Amygdala (tissue), 56 donors: ENCODE measurements at places on chromosomes 11 and 22.
A peak's percentile ranks its signal among the peaks of the same experiment; 100 is the strongest.

- no peak for DNase-seq
Measured at GRCh38 chr11:119625206-119625978, 103.6 kb downstream of the NECTIN1 start.

DNA sequence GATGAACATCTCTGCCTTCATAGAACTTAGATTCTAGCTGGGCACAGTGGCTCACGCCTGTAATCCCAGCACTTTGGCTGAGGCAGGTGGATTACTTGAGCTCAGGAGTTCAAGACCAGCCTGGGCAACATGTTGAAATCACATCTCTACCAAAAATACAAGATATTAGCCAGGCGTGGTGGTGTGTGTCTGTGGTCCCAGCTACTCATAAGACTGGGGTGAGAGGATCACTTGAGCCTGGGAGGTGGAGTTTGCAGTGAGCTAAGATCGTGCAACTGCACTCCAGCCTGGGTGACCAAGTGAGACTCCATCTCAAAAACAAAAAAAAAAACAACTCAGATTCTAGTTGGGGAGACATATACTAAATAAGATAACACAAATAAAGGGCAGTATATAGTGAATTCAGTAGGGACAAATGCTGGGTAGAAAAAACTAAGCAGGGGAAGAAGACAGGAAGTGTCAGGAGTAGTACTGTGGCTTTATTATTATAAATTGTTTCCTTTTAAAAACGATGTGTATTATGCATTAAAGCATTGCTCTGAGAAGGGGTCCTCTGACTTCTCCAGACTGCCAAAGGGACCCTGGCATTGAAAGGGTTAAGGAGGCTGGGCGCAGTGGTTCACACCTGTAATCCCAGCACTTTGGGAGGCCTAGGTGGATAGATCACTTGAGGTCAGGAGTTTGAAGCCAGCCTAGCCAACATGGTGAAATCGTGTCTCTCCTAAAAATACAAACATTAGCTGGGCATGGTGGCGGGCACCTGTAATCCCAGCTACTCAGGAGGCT, 46.7 kb downstream of the PACS1 start:
- no peak for DNase-seq

DNA sequence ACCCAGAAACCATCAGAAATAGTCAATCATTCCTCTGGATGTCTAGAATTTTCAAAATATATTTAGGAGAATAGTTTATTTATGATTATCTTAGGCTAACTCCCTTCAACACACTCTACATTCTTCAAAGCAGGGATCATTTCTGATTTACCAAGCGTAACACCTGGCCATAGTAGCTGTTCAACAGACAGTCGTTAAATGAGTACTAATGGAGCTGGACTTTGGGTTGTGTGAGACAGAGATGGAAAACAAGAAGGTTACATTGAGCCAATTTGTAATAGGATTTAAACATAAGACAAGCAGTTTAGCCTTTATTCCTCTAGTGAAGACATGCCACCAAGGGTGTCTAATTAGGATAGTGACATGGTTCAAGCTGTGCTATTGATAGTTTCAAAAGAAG, 129.2 kb upstream of the ANO3 start:
- no peak for DNase-seq

DNA sequence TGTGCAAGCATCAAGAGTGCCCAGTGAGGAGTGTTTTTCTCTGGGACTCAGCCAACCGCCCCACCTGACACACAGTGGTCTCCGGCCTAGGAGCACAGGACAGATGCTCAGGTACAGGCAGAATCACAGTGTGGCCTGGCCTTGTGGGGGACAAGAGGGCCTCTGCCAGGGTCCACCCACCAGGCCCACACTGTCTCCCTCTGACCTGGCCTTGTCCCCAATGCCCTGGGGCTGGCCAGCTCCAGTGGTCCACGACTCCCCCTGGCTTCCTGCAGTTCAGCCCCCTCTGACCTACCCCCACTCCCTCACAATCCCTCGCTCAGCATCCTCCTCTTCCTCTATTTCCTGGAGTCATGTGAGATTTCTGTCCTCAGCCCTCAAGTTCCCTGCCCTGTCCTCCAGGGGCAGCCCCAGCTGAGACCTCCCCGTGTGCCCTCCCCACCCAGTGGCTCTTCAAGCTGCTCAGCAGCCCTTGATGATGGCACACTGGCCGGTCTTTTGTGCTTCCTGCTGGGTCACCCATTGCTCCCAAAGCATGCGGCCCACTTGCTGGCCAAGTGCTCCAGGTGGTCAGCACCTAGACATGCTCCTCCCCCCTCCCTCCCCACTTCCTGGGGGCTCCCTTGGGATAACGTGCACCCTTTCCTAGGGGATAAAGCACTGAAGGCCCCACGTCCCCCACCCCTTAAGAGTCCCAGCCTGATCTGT, 1.7 kb downstream of the TSSK2 start:
- DNase-seq: no peak

GRCh38 chr22:45925811-45926351, 51.1 kb downstream of the WNT7B start:
- no peak for DNase-seq

DNA sequence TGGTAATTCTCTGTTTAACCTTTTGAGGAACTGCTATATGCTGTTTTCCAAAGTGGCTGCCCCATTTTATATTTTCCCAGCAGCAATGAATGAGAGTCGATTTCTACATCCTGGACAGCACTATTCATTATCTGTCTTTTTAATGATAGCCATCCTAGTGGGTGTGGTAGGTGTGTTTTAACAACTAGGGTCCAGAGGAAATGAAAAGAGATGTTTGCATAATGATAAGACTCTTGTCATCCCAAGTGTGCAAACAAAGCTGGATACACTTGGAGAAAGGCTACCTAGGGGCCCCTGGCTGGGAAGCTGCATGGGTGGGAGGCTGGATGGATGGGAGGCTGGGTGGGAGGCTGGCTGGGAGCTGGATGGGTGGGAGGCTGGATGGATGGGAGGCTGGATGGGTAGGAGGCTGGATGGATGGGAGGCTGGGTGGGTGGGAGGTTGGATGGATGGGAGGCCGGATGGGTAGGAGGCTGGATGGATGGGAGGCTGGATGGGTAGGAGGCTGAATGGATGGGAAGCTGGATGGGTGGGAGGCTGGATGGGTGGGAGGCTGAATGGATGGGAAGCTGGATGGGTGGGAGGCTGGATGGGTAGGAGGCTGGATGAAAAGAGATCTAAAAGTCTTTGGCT, 158.0 kb downstream of the DSCAML1 start:
- DNase-seq: no peak

- peak; percentile 31 for DNase-seq
Measured at GRCh38 chr11:118175993-118176777, at the start of gene SCN2B. Gene SCN2B (minus strand): TSS chr11:118176639. CDS start chr11:118176431, 208 bp downstream.

- DNase-seq: no peak
Measured at GRCh38 chr11:15841931-15842740, 514.2 kb downstream of the SOX6 start.

DNA sequence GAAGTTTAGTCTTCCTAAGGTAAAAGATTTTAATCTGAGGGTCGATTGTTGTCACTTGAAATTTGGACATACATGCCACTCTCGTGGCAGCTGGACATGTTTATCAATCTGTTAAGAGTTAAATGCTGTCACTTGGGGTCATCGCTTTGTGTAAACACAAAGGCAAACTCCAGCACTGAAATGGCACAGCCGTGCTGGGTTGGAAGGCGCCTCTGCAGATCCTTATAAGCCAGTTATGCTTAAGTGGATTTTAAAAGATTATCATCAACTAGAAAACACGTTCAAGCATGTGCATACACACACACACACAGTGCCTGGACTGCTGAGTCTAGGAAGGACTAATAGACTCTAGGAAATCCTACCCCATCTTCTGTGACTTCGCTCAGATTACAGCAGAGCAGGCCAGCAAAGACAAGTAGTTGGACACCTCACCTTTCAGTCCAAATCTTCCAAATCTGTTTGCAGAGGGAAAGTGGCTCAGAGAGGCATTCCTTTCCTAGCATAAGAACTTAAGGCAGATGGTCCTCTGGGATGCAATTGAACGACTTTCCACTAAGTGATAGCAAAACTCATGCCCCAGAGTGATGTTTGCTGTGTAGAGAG, 83.7 kb downstream of the CACNG2 start:
- DNase-seq: no peak

- DNase-seq: peak; percentile 61
Measured at GRCh38 chr22:37898441-37899181, 7.5 kb upstream of the MICALL1 start.

DNA sequence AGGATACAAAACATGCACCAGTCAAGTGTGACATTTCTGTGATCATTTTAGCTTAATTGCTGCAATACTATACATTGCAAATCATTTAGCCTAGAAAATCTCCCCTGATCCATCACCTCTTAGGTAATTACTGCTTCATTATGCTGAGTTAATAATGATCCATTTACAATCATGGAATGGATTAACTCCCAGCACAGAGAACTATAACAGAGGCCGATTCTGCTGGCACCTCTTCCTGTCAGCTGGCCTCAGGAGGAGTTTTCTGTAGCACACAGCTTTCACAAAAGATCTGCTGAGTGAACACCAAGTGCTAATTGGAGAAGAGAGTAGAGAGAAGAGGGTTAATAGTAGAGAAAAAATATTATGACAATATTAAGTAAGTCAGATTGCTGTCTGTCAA, 591.8 kb upstream of the KIRREL3 start:
- no peak for DNase-seq

- DNase-seq: no peak
Measured at GRCh38 chr22:35064664-35065063, 1.3 kb upstream of the ISX start.

DNA sequence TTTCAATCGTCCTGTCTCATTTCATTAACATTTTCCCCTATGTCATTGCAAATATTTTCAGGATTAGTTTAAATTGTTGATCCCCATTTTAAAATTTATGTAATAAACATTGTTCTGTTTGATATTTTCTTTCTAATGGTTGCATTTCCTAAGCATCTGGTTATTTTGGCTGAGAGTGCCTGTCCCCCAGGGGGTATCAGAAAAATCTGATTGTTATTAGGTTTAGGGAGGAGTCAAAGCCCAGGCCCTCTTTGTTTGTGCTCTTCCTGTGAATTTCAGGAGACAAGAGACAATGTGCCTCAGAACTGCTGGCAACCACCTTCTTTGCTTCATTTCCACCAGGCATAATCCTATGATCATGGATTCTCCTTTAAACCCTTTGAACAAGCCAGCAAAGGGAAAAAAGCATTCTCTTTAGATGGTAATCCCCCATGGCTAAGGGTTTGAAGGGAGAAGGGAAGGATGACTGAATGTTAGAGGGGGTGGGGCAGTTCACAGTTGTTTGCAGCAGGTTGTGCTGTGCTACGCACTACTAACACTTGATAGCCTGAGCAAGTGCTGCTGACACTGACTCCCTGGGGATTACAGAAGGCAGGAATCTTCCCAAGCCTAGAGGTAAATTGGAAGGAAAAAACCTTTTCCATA, 462.4 kb upstream of the LRRC4C start:
- DNase-seq: no peak

DNA sequence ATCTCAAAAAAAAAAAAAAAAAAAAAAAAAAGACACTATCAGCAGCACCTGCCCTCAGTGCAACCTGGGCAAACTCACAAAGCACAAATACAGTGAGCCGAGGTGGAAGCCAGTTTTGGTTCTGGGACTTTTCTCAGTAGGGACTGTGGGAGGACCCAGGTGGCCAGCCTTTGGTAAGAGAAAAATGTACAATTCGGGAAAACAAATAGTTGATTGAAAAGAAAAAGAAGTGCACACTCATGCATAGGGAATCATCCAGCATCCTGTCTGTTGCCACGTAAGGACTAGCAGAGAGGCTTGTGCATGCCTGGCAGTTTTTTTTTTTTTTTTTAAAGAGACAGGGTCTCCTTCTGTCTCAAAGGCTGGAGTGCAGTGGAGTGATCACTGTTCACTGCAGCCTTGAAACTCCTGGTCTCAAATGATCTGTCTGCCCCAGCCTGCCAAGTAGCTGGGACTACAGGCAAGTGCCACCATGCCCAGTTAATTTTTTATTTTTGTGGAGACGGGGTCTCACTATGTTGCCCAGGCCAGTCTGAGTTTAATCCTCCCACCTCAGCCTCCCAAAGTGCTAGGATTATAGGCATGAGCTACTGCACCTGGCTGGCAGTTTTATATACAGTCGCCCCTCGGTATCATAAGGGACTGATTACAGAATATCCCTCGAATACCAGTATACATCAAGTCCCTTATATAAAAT, 36.7 kb downstream of the TPST2 start:
- DNase-seq: no peak
